Esophagus mucosa (tissue), 1 donor: ENCODE measurements at places on chromosomes 3 and 15.

GRCh38 chr3:160169139-160169976 is 55.9 kb upstream of the C3orf80 start:
- ATAC-seq, result no peak

DNA sequence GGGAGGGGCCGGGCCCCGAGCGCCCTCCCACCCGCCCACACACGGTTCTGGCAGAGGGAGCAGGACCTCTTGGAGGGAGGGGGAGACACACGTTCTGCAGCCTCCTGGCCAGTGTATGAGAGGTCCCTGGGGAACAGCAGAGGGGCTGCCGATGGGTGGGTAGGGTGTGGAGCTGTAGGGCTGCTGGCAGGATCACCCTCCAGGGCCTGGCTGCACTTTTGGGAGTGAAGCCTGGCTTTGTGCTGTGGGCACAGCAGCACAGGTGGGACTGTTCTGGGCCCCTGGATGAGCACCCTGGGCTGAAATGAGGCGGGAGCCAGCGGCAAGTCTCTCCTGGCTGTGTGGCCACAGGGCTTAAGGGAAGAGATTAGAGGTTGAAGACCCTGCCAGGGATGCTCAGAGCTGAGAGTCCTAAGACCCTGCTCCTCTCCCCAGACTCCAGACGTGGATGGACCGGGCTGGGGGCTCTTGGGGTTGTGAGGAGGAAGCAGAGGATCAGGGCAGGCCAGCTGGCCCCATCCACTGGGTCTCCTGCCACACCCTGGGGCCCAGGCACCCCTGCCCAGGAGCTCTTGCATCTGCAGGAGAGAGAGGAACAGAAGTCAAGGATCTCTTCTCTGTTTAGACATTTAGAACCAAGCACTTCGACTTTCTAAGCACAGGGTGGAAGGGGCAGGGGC is 45.2 kb downstream of the RGMA start:
- no peak for ATAC-seq

DNA sequence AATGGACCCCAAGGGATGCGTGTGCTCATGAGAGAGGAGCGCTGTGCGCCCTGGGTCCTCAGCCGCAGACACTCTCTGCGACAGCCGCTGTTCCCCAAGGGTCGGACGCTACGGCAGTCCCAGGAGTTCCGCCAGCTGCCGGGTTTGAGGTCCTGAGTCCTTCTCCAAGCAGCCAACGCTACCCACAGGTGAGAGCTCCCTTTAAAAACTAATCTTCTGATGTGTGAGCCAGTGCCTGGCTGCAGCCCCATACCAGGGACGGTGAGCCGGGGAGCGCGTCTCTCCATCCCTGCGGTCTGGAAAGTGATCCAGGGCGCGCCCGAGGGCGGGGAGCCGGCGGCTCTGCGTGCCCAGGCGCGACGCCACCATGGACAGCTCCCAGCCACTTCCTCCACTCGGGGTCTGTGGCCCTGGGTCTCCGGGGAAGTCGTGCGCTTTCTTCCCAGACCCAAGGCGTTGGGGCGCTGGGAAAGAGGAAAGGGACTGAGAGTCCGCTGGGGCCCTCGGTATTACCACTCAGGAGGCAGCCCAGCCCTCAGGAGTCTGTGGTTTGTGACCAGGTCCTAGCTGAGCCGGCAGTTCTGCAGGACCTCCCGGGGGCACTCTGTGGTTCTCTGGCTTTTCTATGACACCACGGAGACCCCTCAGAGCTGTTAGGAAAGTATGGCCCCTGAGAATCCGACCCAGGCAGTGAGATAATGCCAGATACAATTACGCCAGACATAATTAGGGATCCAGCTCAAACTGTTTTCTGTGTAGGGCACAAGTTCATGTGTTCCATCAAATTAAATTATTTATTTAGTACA is 1.4 kb downstream of the CEMIP start:
- peak; percentile 36 for ATAC-seq

DNA sequence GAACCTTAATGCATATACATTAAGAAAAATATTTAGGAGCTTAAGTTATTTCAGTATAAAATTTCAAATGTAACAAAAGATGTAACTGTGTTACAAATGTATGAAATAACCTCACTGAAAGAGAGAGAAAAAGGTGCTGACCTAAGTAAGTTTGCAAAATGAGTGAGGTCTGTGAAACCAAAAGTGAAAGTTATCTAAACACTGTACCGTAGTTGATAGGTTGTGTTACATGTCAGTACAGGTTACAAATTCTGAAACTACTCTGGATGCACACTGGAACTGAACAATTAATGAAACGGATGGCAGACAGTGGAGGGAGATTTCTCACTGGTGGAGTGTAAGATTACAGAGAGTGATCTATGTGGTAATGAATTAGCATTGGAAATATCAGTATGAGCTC is 420.7 kb downstream of the ZNF385D start:
- ATAC-seq, result peak; percentile 55

DNA sequence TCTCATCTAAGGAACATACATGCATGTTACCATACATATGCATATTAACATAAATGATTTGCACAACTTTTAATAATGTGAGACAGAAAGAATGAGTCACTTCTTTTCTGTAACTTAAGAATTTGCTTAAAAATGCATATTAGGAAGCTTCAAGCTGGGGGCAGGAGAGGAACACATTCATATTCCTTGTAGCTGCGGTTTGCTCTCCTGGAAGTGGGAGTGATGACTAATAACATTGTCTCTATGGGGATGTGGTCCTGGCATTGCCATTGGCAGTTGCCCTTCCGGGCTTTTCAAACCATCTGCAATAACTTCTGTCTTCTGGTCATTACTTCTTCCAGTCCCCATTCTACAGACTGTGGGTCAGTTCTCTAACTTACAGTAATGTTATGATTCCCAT is 15.6 kb downstream of the CHST2 start:
- peak; percentile 47 for ATAC-seq

GRCh38 chr15:67765701-67766100 is 59.6 kb upstream of the SKOR1 start:
- ATAC-seq, result no peak

- no peak for ATAC-seq
These were observed 47.3 kb downstream of the GMPS start for GRCh38 chr3:155917781-155918180.

GRCh38 chr15:80850941-80851451 is 71.8 kb downstream of the CEMIP start:
- ATAC-seq, result peak; percentile 76

- no peak for ATAC-seq
These were observed 9.9 kb upstream of the GRM2 start for GRCh38 chr3:51696954-51697353.

GRCh38 chr3:172051957-172052354 is 12.6 kb downstream of the FNDC3B start:
- no peak for ATAC-seq

GRCh38 chr15:77851691-77852090 is 219.0 kb upstream of the LINGO1 start:
- ATAC-seq, result no peak

GRCh38 chr3:60571511-60571910 is 679.7 kb downstream of the FHIT start:
- no peak for ATAC-seq

DNA sequence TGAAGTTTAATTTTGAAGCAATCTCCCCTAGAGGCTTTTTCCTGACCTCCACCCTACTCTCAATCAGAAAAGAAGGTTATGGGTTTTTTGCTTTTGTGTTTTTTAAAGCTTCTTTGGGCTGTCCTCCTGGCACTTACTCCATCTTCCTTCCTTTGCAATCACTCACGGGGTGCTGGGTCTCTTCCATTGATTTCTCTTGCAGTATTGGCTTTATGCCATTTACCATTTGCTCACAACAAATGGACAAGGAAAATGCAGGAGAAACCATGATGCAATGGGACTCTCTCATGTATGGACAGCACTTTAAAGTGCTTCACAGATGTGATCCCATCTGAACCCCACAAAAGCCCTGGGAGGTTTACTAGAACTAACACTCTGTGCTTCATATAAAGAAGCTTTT is 57.5 kb downstream of the SST start:
- ATAC-seq, result no peak

- ATAC-seq, result no peak
These were observed 117.9 kb downstream of the TCF12 start for GRCh38 chr15:57036352-57036751.

DNA sequence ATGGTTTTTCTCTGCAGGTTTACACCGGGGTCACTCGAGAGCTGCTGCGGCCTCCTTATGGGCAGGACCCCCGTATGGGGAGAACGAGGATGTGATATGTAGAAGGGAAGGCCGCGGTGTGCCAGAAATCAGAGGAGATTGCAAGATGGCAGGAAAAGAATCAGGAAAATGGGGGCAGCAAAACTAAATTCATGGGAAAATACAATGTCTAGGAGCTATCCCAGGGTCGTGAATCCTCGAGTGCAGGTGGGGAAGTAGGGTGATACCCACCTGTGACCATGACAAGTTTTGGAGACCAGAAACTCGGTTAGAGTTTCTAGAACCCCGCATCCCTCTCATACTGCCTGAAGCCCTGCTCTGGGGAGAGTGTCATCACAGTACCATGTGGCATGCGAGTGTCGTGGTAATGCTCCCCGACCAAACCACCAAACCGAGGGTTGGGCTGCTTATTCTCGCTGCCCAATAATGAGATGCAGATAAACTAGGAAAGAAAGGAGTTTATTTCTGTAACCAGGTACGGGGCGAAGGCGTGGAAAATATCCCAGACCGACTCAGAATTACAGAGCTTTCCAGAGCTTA is 781 bp downstream of the TRNT1 start:
- peak; percentile 51 for ATAC-seq

GRCh38 chr15:27091270-27091940 is 120.4 kb downstream of the GABRG3 start:
- no peak for ATAC-seq

GRCh38 chr3:158748237-158748828 is 16.1 kb upstream of the RARRES1 start:
- no peak for ATAC-seq

DNA sequence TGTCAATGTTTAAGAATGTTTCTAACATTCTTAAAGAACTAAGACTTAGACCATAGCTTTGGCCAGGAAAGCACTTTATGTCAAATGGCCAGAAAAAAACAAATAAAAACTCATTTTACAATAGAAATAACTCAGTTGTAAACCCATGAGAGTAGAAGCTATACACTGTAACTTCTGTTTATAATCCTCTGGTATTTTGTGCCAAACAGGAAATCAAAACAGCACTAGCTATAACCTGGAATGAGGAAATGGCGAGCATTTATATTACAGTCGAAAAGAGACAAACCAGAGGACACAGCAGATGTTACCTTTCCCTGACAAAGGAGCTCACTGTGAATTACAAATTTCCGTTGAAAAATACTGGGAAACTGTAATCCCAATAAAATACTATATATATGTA is 10.3 kb downstream of the GK5 start:
- no peak for ATAC-seq

DNA sequence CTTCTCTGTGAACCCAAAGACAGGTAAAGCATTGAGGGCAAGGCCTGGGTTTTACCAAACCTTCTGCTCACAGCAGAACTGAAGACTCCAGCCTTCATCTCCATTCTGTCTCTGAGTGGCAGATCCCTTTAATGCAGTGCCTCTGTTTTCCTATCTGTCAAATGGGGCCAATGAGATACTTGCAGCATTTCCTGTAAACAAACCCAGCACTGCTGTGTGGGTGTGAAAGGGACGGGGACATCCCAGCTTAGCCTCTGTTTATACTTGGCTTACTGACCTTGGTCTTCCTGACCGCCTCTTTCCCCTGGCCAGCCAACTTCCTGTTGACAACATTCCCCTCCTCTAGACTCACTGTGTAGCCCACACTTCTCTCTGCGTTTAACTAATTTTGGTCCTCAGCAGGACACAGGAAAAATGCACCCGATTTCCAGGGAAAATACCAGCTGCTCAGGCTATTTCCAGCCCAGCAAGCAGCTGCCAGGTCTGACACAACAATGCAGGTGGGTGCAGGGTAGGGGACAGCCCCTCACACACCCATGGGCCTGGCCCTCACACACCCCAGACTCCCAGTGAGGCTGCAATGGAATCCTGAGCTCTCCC is 105.9 kb upstream of the HERC1 start:
- ATAC-seq, result peak; percentile 56

DNA sequence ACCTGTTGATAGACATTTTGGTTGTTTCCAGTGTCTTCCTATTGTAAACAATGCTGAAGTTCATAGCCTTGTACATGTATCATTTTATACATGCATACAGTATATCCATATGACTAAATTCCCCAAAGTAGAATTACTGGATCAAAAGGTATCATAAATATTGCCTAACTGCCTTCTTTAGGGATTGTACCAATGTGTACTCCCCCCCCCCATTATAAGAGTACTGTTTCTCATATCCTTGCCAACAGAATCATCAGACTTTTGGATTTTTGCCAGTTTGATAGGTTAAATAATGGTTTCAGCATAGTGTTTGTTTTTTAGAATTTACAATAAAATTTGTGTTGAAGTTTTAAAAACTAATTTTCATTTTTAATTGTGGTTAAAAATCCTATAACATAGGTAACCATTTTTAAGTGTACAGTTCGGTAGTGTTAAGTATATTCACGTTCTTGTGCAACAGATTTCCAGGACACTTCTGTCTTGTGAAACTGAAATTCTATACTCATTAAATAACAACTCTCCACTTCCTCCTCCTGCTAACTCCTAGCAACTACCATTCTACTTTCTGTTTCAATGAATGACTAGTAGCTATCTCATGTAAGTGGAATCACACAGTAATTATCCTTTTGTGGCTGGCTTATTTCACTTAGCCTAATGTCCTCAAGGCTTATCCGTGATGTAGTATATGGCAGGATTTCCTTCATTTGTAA is 30.8 kb upstream of the MAP3K13 start:
- ATAC-seq, result peak; percentile 88

- ATAC-seq, result no peak
These were observed 6.1 kb downstream of the GRM2 start for GRCh38 chr3:51712963-51713362.

DNA sequence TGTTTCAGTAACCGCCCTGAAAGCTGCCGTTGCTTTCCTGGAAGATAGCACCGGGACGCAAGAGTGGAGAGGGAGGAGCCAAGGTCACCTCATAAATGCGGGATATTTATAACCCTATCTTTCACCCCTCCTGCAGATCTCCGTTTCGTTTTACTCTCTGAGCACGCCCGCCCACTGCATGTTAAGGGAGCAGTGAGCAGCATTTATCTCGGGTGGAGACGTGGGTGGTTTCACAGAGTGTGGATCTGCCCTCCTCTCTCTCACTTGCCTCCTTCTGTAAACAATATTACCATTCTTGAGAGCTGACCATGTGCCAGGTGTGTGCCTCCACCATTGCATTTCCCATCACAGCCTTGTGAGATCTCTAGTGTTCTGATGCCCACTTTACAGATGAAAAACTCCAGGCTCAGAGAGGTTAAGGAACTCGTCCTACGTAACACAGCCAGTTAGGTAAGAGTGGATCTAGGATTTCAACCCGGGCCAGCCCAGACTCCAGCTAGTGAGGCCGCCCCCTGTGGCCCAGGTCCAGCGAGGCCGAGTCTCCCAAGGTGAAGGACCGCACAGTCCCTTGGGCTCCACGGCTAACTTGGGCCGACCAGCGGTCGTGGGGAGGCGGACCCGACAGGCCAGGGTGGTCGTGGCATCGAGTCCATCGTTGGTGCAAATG is 16.9 kb upstream of the SEMA4B start:
- ATAC-seq, result peak; percentile 80

DNA sequence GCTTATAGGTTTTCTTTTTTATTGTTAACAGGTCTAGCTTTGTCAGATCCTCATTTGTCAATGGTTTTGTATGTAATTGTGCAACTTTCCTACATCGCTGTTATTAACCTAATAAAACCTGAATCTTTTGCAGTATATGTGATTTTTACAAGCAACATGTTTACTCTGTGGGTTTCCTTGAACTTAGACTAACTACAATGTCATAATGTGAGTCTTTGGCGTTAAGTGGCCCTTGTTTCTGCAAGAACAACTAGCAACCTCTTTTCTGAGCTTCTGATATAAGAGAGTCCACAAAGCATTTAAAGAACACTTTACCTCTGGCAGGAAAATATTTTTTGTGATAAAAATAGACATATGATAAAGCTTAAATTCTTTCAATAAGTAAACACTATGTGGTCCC is 230.3 kb upstream of the CFAP20DC start:
- no peak for ATAC-seq
